Stimulated activated CD4-positive, alpha-beta T cell treated with anti-CD3 and anti-CD28 coated beads, TNF-alpha, amount 100 ng/mL, for 4 hours (primary cell): ENCODE measurements at places on chromosomes 1 and 21.
A peak's percentile ranks its signal among the peaks of the same experiment; 100 is the strongest.

GRCh38 chr1:98706173-98706843, 44.8 kb downstream of the SNX7 start:
- DNase-seq, result no peak

DNA sequence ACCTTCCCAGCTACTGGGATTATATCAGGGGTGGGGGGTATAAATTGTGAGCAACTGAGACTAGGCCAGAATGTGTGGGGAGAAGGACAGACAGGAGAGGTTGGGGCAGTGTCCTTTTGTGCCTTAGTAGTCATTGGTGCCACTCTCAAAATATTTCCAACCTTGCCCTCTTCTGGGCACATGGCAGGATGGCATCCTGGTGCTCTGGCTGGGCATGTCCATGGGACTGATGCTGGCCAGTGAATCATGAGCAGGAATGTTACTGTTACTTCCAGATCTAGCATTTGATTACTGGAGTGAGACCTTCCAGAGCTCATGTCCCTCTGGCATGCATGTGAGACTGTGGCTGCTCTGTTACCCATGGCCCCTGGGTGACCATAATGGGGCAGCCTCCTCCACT, 151.2 kb downstream of the MATN1 start:
- DNase-seq, result no peak

DNA sequence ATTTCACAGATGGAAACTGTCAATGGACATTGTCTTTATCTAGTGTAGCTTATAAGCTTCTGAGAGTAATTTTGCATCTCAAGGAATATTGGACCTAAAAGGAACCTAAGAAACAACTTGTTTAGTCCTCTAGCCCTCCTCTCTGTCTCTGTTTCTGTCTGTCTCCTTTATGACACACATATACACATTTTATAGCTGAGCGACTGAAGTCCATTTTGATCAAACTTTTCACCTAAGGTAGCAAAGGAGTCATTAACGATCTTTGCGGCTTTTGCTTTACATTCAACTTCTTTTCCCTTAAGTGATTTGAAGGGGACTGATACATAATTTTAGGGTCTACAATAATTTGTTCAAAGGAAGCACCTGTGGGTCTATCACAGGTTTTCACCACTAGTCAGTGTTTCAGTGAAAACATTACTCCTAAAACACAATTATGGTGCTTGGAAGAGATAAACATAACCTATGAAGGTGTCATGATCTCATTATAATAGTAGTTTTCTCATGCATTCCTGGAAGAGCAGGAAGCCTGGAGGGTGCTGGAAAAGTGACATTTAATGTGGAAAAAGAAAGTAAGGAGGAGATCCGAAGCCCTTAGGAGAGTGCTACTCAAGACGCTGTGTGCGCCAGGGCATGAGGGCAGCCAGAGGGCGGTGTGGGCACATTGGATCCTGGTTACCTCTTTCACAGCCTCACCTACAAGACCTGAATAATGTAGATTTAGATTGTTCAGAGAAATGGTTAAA, 248.6 kb downstream of the DNM3 start:
- peak; percentile 24 for DNase-seq

- no peak for DNase-seq
Observed at GRCh38 chr1:116003823-116004222, 27.5 kb downstream of the SLC22A15 start.

DNA sequence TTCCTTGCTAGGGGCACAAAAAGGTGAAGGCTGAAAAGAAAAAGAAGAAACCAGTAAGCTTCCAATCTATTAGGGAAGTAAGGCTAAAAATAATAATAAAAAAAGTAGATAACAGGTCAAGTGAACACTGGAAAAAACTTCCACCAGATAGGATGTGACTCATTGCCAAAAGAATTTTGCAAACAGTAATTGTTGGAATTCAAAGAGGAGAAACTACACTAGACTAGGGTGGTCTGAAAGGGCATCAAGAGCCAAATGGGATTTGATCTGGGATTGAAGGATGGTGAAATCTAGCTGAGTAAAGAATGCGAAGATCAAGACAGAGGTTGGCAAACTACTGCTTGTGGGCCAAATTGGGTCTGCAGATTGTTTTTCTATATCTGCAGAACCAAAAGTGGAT, 6.0 kb upstream of the ST6GALNAC3 start:
- no peak for DNase-seq

DNA sequence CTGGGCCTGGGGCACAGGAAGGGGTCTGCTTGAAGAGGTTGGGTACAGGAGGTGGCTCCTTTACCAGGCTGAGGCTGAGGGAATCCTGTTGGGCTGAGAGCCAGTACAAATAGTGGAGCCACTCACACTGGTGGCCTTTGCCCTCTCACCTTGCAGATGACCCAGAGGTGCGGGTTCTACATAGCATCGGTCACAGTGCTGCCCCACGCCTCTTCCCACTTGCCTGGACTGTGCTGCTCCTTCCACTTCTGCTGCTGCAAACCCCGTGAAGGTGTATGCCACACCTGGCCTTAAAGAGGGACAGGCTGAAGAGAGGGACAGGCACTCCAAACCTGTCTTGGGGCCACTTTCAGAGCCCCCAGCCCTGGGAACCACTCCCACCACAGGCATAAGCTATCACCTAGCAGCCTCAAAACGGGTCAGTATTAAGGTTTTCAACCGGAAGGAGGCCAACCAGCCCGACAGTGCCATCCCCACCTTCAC, 1.8 kb upstream of the SLC50A1 start:
- DNase-seq, result no peak

GRCh38 chr1:84722794-84723193, 32.5 kb upstream of the SSX2IP start:
- DNase-seq, result no peak

DNA sequence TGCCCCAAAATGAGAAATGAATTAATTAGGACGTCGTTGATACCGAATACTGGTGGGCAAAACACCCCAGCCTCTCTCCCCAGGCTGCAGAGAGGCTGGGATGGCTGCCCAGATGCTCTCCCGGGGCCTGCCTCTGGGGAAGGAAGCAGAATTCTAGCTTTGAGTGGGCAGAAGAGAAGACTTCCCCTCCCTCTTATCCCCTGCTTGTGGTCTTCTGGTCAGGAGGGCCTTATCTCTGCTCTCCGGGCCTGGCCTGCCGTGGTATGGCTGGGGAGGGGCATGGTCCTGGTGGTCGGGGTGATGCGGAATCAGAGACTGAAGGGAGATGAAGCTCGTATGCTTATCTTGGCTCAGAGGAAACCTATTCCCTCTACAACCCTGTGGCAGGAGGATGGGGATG, 9.8 kb upstream of the CSF3R start:
- no peak for DNase-seq
